Stimulated activated CD4-positive, alpha-beta T cell treated with anti-CD3 and anti-CD28 coated beads, Interleukin-15, amount 100 ng/mL, for 1 hour (primary cell): ENCODE measurements at places on chromosomes 12 and 14.

DNA sequence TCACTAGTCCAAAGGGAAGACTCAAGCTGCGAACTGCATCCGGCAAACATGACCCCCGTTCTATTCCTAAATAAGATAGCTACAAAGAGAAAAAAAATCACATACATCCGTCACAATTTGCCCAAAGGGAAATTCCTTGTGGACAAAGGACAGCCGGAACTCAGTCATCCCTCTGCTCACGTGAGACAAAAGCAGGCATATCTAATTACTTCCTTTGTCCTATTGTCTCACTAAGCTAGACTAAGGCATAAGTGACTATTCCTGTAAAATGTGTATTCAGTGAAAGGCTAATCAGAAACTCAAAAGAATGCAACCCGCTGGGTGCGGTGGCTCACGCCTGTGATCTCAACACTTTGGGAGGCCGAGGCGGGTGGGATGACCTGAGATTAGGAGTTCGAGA, 27.2 kb upstream of the NINJ2 start:
- DNase-seq = no peak

GRCh38 chr14:74281069-74281468, 21.7 kb downstream of the ABCD4 start:
- DNase-seq = no peak

- DNase-seq = no peak
These were observed 23.0 kb upstream of the TBK1 start for GRCh38 chr12:64428956-64429355.

DNA sequence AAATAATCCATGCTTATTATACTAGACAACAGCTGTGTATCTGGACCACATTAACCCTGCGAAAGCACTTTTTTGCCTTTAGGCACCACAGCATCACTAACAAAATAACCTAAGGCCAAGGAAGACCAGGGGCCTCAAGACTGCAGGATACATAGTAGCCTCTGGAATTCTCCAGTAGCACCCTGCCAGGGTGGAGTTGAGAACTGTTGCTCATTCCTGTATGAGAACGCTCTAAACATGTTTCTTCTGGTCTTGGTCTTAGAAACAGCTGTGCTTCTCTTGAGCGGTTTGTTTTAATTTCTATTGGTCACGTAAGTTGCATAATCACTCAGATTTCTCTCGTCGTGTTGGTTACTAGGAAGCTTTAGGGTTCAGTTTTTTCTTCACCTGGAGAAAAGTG, 7.9 kb downstream of the B4GALNT3 start:
- no peak for DNase-seq

GRCh38 chr12:112946236-112947000, 8.1 kb downstream of the OAS3 start:
- DNase-seq = no peak

DNA sequence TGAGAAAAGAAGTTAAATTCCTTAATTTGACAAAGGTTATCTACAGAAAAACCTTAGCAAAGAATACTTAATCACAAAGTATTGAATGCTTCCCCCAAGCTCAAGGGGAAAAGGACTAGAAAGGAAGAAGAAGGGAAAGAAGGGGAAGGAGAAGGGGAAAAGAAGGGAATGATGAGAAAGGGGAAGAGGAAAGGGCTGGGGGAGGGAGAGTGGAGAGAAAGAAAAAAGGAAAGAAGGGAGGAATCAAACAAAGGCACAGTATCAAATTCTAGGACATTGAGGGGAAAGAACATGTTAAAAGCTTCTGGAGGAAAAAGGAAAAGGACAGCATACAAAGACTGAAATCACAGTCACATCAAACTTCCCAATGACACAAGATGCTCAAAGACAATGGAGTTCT, 70.3 kb downstream of the BCL2L14 start:
- DNase-seq = no peak

- DNase-seq = no peak
These were observed 126.3 kb downstream of the ESRRB start for GRCh38 chr14:76502219-76502618.
